HFFc6 (cell line): ENCODE measurements at places on chromosomes 11 and 22. TPM values are rescaled to one million over a fixed set of nuclear protein-coding genes. Genes with fewer than 3 reads are reported as not detected.

Gene TTC36
- total RNA-seq = 0.50 to 0.81 TPM (median 0.52 TPM) in 3 replicates

Gene CBY1
- 22.7 to 33.7 TPM (median 27.5 TPM) in 3 replicates for total RNA-seq

Gene MRPL17
- total RNA-seq = 79.5 to 116 TPM (median 89.4 TPM) in 3 replicates

Gene ESAM
- total RNA-seq = 0.14 to 0.30 TPM in 2 of 3 replicates, not detected in the other

Gene HEPHL1
- not detected in 3 replicates for total RNA-seq

Gene CRYAB
- 52.8 and 125 TPM in 2 replicates for total RNA-seq

Gene PRG3
- total RNA-seq = not detected in 3 replicates

Gene SAA4
- not detected in 3 replicates for total RNA-seq

Gene CLMP
- 126 and 160 TPM in 2 replicates for total RNA-seq

Gene MAPK8IP2
- total RNA-seq = 0.15 to 0.24 TPM (median 0.15 TPM) in 3 replicates

Gene VEGFB
- total RNA-seq = 63.4 to 78.2 TPM (median 74.9 TPM) in 3 replicates

Gene PATE2
- total RNA-seq = not detected in 3 replicates

Gene FAM180B
- total RNA-seq = not detected in 3 replicates

DNA sequence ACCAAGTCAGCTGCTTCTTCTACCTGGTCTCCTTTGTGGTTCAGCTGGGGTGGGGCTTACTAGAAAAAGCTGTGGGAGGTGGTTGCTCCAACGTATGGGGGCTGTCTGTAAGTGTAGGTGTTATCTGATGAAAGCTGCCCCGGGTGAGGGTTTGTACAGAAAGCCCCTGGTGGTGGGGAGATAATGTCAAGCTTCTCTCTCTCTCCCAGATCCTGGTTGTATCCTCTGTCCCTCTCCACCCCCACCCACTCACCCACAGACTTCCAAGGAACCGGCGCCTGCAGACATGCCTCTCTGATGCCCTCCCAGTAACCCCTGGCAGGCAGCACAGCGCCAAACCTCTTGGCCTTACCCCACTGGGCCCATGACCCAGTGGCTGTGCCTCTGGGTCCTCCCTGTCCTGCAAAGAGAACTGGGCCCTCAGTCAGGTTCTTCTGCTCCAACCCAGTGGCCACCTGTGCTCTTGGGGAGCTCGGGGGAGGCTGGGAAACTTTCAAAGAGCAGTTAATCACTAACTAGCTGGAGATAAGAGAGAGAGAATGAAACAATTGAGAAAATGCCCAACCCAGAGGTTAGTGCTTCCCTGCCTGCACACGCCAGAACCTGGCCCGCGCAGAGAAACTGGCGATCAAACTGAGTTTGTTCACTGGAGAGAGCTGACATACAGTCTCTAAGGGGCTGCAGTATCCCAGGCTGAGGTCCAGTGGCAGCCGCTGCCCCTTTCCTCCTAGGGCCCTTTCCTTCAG, 20.4 kb upstream of the EHF start:
- DNase-seq = no peak
- H3K4me1 ChIP-seq = peaks cover 52% of the 10 kb centered on the region
- peaks cover 2% of the 10 kb centered on the region for H3K27me3 ChIP-seq
- H3K27ac ChIP-seq = peak overlapping the region; percentile 96
- peak overlapping the region; percentile 76; the same call in 1 of the 2 replicates for H3K4me3 ChIP-seq

DNA sequence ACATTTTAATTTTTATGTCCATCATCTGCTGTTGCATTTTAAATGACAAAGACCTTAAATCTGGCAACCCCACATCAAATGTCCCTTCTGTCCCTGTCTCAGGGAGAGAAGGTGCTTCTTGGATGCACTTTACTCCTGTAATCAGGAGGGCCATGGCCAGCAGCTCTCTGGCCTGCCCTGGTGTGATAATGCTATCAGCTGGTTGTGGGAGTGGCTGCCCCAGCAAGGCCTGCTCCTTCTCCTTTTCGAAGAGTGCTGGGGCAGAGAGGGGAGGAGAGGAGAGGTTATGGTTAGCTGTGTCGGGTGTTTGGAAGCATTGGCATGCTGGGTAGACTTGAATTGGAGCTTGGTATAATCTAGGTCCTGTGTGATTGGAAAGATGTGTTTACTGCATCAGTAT, 12.8 kb downstream of the TNRC6B start:
- peaks cover 21% of the 10 kb centered on the region for H3K36me3 ChIP-seq
- H3K4me1 ChIP-seq = peaks cover 61% of the 10 kb centered on the region
- no peaks in the 10 kb centered on the region for H3K27me3 ChIP-seq
- DNase-seq = no peak

DNA sequence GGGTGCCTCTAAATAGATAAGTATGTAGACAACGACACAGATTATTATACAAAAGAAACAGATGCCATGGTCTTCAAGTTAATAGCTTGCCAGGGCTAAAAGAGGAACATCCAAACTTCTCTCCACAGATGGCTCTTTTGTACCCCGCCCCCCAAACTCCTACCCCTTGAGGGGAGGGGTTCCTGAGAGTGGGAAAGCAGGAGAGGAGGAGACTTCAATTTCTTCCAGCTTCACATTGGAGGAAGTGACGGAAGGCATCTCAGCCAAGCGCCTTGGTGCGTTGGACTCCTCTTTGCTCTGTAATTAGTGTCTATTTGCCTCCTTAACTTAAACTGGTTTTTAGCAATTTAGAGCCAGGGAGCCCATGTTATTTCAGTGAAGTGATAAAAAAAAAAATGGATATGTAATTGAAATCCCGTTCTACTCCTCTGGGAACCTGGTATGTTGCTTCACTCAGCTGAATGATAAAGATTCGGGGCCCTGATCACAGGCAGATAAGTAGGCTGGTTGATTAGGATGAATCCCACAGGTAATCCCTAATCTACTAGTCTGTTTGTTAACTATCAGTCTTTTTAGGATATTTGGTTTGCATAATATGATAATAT, 580.9 kb upstream of the CADM1 start:
- H3K4me1 ChIP-seq = no peaks in the 10 kb centered on the region
- no peak overlapping the region for H3K4me3 ChIP-seq
- H3K36me3 ChIP-seq = no peaks in the 10 kb centered on the region

- peak overlapping the region; percentile 92 for H3K27ac ChIP-seq
- peak overlapping the region; percentile 93 for H3K4me3 ChIP-seq
- peaks cover 46% of the 10 kb centered on the region for H3K4me1 ChIP-seq
- peaks cover 23% of the 10 kb centered on the region for H3K27me3 ChIP-seq
These were observed 3.0 kb downstream of the MAFF start for GRCh38 chr22:38204784-38205183.

- no peaks in the 10 kb centered on the region for H3K36me3 ChIP-seq
- H3K27me3 ChIP-seq = peaks cover 4% of the 10 kb centered on the region; the same call in 1 of the 2 replicates
- no peak for DNase-seq
- peak overlapping the region; percentile 90 for H3K4me3 ChIP-seq
- H3K27ac ChIP-seq = peak overlapping the region; percentile 59; the same call in 1 of the 2 replicates
These were observed 39.3 kb downstream of the ETS1 start for GRCh38 chr11:128547946-128548648.

GRCh38 chr22:37126383-37126782, 16.9 kb upstream of the TMPRSS6 start:
- no peak overlapping the region for H3K27ac ChIP-seq
- H3K4me1 ChIP-seq = peaks cover 7% of the 10 kb centered on the region
- H3K27me3 ChIP-seq = peaks cover 46% of the 10 kb centered on the region
- H3K4me3 ChIP-seq = no peak overlapping the region

DNA sequence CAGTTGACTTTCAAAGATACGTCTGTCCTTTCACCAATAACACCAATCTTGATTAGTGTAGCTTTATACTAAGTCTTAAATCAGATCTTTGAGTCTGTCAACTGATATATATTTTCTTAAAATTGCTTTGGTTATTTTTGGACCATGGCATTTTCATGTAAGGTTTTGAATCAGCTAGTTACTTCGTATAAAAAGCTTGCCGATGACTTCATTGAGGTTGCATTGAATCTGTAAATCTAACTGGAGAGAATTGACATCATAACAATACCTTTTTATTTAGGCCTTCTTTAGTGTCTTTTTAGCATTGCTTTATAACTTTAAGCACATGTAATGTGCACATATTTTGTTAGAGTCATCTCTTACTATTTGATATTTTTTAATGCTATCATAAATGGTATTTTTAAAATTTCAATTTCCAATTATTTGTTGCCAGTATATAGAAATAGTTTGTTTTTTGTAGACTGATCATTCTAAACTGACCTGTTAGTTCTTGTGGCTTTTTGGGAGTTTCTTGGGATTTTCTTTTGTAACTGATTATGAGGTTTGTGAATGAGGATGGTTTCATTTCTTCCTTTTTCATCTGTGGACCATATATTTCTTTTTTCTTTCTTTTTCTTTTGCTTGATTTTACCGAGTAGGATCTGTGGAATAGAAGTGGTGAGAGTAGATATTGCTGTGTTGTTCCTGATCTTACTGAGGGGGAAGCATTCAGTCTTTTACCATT, 61.4 kb downstream of the DDX10 start:
- no peaks in the 10 kb centered on the region; the same call in 1 of the 2 replicates for H3K27me3 ChIP-seq
- H3K27ac ChIP-seq = no peak overlapping the region
- no peak overlapping the region for H3K4me3 ChIP-seq
- H3K36me3 ChIP-seq = peaks cover 30% of the 10 kb centered on the region
- no peak for DNase-seq
- peaks cover 32% of the 10 kb centered on the region for H3K4me1 ChIP-seq

DNA sequence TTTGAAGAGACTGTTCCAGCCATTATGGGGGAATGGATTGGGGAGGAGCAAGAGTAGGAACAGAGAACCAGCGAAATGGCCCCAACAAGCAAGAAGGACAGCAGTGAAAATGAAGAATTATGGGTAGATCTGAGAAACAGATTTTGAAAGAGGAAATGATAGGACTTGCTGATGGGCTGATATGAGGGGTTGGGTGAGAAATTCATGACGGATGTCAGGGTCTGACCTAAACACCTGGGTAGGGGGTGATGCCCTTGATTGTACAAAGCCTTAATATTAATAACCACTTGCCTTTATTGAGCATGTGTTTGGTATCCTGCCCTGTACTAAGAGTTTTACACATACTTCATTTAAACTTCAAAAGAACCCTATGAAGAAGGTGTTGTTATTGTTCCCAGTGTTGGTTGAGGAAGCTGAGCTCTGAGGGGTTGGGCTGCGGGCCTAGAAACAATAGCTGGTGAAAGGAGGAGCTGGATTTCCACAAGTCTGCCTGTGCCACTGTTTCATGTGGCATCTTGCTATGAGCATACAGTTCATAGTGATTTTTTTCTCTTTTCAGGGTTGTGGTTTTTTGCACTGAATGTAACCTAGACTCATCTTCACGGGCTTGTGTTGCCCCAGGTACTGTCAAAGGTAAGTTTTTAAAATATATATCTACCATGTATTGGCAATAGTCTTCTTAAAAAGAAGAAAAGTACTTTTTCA, 61.1 kb upstream of the TNRC6B start:
- H3K27me3 ChIP-seq = peaks cover 14% of the 10 kb centered on the region
- no peak for DNase-seq
- H3K36me3 ChIP-seq = no peaks in the 10 kb centered on the region
- no peak overlapping the region for H3K27ac ChIP-seq
- H3K4me1 ChIP-seq = no peaks in the 10 kb centered on the region
- no peak overlapping the region for H3K4me3 ChIP-seq

DNA sequence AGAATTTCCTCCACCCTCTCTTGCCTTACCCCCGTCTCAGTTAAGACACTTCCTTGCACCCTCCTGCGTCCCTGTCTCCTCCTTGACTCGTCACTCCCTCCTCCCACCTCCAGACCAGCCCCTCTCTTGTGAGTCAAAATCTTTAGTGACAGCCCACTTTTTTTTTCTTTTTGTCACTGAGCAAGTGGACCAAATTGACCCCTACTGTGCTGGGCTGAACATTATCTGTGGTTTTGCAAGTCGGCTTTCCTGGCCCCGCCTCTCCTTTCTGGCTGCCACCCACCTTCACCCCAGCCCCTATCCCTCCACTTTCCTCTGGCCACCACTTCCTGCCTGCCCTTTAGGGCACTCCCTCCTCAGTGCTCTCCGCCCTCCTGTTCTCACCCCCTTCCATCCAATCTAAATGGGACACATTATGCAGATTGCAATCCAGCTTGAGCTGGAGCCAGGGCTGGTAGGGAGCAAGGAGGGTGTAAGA, at the start of gene APLNR:
TSS of gene APLNR (minus strand) at position 47 of the 478 bp plus-strand sequence. CDS start 246 bp downstream, outside the sequence.
- H3K27ac ChIP-seq = no peak within 1 kb of the TSS
- DNase-seq = no peak
- no peak within 1 kb of the TSS for H3K4me3 ChIP-seq
- peaks cover 19% of the 10 kb centered on the region for H3K27me3 ChIP-seq

GRCh38 chr11:126731576-126732142, 268.9 kb downstream of the KIRREL3 start:
- peaks cover 5% of the 10 kb centered on the region; the same call in 1 of the 2 replicates for H3K36me3 ChIP-seq
- no peak for DNase-seq
- peaks cover 2% of the 10 kb centered on the region; the same call in 1 of the 2 replicates for H3K27me3 ChIP-seq

DNA sequence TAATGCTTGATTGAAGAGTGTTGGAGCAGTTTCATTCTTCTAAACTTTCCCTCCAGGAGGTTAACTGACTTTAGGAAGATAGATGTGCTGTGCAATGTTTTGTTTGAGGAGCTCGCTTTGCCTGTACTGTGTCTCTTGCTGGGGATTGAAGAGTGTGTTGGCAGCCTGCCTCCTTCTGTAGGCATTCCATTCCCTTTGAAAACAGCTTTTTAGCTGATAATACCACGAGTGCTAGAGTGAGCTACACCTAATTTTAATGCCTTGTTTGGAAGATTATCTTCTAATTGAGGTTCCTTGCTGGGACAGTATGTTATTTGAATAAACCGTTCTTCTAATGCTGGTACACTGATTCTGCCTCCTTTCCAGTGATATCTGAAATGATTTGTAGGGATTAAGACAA, 7.2 kb downstream of the DDX10 start:
- DNase-seq = peak; percentile 9
- peak overlapping the region; percentile 56 for H3K4me3 ChIP-seq
- H3K27ac ChIP-seq = peak overlapping the region; percentile 58
- peaks cover 20% of the 10 kb centered on the region for H3K36me3 ChIP-seq
- no peaks in the 10 kb centered on the region for H3K27me3 ChIP-seq
- H3K4me1 ChIP-seq = peaks cover 54% of the 10 kb centered on the region

DNA sequence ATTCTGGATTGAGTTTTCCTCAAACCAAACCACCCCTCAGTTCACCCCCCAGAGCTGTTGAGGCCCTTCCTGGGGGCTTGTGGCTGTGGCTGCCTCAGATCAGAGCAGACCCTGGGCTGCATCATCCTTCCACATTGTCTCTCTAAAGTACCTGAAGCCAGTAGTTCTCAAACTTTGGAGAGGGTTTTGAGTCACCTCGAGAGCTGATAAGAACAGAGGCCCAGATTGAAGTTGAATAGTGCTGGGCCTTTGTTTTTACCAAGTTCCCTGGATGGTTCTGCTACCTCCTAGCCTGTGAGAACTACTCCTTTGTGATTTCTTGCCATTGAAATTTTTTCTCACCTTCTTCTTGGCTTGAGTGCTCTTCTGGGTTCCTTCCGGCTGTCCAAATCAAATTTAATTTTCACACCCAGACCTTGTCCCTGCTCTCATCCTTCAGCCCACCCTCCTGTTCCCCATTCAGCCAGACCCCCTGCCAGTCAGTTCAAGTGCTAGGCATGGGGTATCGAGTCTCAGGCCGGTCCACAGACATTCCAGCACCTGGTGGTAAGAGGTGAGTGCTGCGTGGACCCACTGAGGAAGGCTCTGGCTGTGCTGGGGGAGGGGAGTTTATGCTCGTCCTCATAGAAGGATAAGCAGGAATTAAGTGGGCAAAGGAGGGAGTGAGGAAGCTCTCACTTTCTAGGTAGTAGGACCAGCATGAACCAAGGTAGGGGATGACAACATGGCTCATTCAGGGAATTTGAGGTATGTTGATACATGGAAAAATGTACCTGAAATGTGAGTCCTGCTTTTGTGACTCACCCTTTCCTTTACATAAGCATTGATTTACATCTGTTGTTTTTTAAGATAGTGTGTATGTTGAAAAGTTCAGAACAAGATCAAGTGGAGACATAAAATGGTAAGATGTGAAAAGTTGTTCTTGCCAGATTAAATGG, 116.5 kb downstream of the PTPRJ start:
- DNase-seq = no peak
- no peak overlapping the region; the same call in 1 of the 2 replicates for H3K27ac ChIP-seq
- H3K27me3 ChIP-seq = peaks cover 2% of the 10 kb centered on the region

- peaks cover 33% of the 10 kb centered on the region for H3K4me1 ChIP-seq
- H3K4me3 ChIP-seq = no peak overlapping the region
- peaks cover 20% of the 10 kb centered on the region; the same call in 1 of the 2 replicates for H3K36me3 ChIP-seq
- H3K27me3 ChIP-seq = no peaks in the 10 kb centered on the region
- no peak overlapping the region for H3K27ac ChIP-seq
These were observed 55.1 kb downstream of the AAMDC start for GRCh38 chr11:77876045-77876444.
